ENCODE measurements at places on chromosomes 2 and 18.

DNA sequence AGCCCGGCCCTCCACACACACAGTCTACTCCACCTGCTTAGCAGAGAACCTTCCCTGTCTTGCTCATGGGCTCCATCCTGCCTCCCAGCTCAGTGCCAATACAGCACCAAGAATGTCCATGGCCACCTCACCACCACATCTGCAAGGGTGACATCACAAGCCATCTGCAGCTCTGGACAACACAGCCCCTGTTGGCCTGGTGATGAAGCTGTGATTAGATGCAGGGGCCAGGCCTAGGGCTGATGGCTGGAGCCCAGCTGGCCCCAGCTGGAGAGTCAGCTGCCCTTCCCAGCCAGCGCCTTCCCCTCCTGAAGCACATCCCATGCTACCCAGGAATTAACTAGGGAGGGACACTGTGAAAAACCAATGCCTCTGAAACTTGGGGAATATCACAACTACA, 91.1 kb downstream of the TTC32 start:
- no peak for DNase-seq

DNA sequence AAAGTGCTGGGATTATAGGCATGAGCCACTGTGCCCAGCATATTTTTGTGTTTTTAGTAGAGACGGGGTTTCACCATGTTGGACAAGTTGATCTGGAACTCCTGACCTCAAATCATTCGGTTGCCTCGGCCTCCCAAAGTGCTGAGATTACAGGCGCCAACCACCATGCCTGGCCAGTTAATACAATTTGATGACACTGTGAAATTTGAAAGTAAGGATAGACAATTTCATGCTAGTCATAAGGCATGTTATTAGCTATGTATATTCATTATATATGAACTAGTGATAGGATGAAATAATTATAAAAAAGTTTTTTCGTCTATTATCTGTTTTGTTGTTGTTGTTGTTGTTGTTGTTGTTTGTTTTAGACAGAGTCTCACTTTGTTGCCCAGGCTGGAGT, 8.6 kb upstream of the RIF1 start:
- no peak for DNase-seq

- DNase-seq: no peak
Observed at GRCh38 chr2:139631966-139632365, 851.8 kb upstream of the NXPH2 start.

DNA sequence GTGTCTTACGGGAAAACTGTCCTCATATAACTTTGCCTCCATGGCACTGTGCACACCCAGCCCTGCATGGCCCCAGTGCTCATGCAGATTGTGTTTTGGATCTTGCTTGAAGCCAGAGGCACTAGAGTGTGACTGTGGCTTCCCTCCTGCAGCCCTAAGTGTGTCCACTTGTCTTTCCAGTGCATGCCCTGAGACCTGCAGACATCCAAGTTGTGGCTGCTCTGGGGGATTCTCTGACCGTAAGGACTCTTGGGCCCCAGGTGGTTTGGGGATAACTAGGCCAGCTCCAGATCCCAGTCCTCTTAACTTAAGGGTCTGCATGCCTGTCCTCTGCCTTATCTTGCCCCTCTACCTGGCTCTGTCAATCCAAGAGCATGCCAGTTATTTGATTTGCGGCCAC, 96.6 kb downstream of the PLB1 start:
- no peak for DNase-seq

- DNase-seq: no peak
Observed at GRCh38 chr2:237234268-237234667, 148.6 kb downstream of the COPS8 start.
